ENCODE measurements at places on chromosomes 3 and 15. TPM values are rescaled to one million over a fixed set of nuclear protein-coding genes. Genes with fewer than 3 reads are reported as not detected.

DNA sequence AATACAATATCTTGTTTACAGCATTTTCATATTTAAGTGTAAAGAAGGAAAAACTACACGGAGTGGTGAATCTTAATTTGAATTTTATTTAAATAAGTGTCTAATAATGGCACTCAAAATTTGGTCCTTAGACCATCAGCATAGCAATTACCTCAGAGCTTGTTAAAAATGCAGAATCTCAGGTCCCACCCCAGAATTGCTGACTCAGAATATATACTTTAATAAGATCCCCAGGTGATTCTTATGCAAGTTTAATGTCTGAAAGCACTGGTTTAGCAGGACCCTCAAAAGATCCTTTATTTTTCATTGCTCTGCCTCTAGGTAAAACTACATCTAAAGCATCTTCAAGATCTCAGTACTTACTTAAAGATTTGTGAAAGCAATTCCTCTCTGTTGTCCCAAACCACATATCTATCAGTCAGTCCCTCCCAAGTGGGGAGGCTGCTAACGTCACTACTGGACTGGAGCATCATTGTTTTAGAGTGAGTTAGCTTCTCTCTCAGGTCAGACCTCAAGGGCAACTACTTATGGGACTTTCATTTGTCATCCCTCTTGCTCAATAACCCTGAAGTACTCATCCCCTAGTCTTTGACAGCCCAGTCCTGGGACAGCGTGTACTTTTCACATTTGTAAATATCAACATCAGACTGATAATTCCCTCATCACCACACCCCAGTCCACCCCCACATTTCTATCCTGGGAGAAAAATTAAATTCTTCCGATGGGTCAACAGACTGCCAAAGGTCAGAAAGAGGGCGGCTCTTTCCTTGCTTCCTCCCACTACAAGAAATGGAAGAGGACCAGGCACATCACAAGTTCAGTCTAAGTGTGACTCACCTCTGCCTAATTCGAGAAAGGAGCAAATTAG lies 76.7 kb downstream of the CBLB start:
- no peak for DNase-seq

The GOLGA8S gene
- total RNA-seq: 0.06 TPM

The NR2F2 gene
- total RNA-seq: 68.8 TPM

- no peak for DNase-seq
Observed at GRCh38 chr3:185087419-185087818, 65.4 kb downstream of the C3orf70 start.

- no peak for DNase-seq
Observed at GRCh38 chr3:64837126-64837738, 149.4 kb upstream of the ADAMTS9 start.

The RBP2 gene
- not detected for total RNA-seq

Data from glomerular endothelial cell (primary cell).